Neural crest cell (in vitro differentiated cells): ENCODE measurements at places on chromosomes 12 and 14. TPM values are rescaled to one million over a fixed set of nuclear protein-coding genes. Genes with fewer than 3 reads are reported as not detected.

DNA sequence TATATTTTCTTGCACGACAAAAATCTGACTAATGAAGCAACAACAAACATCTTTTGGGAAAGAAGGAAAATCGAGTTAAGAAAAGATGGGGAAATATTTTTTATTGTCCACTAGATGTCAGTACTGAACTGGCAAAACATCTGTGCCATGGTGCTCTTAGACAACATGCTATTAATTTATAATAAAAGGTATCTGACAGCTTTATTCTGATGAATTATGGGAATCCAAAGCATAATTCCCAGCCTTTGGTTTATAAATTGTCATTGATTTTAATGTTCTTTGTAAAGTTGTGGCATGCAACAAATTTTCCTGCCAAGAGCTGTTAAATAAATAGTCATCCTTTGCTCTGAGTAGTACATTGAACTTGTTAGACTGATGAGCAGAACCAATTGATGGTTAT lies 231.2 kb downstream of the ETNK1 start:
- DNase-seq: no peak

- DNase-seq: no peak
Measured at GRCh38 chr12:9810671-9811070, 16.6 kb upstream of the KLRF1 start.

- no peak for DNase-seq
Measured at GRCh38 chr12:53224061-53224896, 7.7 kb downstream of the RARG start.

- DNase-seq: no peak
Measured at GRCh38 chr14:38554026-38554425, 298.1 kb upstream of the CLEC14A start.

- no peak for DNase-seq
Measured at GRCh38 chr12:67388331-67389138, 119.4 kb downstream of the CAND1 start.

DNA sequence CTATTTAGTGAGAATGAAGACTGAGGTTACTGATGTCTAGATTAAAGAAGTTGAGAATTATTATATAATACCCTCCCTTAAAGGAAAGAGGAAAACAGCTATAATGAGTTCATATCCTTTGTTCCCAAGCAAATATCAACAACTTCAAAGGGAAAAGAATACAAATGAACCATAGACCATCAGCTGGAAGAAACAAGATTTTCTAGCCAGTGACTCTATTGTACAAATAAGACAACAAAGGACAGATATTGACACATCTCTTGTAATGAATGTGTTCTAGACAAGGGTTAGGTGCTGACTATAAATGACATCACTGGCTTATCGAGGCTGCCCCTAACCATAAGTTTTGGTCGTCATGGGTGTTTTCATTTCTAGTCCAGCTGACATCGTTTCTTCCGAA lies 48.2 kb downstream of the SLC38A4 start:
- DNase-seq: no peak

DNA sequence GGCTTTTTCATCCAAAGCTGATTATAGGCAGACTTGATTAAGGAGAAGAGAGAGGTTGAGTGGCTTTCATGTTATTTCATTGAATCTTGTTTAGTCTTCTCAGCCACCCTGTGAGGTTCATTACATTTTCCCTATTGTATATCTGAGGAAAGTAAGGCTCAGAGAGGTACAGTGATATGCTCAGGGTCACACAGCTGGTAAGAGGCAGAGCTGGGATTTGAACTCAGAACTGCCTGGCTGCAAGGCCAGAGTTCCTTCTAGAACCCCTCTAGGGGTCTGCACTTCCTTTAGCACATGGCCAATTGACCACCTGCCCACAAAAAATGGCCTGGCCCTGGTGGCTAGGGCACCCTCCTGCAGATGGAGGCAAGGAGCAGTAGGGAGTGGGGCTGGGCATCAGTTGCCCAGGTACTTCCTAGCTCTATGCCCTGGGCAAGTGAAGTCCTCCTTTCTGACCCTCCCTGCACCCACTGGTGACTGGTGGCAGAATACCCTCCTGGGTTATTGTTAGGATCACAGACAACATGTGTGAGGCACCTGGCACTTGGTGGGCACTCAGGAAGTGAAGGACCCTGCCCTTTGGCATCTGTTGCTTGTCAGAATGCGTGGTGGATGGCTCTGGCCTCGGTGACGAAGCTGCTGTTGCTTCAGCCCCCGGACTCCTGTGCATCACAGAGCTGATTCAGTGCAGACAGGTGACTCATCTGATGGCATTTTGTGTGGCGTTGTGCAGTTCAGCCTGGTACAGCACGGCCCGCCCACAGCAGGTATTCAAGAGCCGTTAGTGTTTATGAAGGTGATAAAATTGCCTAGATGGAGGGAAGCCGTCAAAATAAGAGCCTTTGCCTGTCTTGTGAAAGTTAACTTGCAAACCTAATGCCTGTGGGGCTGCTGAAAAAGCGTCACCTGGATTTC lies 115.8 kb downstream of the SLC25A47 start:
- no peak for DNase-seq

GRCh38 chr12:49750027-49750995 lies 9.0 kb downstream of the TMBIM6 start:
- no peak for DNase-seq

DNA sequence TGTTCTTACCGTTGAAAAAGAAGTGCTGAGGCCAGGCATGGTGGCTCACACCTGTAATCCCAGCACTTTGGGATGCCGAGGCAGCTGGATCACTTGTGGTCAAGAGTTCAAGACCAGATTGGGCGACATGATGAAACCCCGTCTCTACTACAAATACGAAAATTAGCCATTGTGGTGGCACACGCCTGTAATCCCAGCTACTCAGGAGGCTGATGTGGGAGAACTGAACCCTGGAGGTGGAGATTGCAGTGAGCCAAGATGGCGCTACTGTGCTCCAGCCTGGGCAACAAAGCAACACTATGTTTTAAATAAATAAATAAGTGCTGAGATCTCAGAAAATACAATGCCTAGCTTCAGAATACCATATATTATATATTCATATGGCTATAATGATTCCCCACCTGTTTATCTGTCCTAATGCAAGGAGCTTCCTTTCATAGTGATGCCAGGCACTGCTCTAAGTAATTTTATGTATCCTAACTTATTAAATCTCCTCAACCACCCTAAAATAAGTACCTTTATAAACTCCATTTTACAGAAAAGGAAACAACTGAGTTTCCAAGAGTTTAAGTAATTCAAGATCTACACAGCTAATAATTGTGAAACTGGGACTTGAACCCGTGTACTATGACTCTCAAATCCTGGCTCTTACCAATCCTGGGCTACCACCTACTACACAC lies 7.3 kb downstream of the PHLDA1 start:
- DNase-seq: no peak

DNA sequence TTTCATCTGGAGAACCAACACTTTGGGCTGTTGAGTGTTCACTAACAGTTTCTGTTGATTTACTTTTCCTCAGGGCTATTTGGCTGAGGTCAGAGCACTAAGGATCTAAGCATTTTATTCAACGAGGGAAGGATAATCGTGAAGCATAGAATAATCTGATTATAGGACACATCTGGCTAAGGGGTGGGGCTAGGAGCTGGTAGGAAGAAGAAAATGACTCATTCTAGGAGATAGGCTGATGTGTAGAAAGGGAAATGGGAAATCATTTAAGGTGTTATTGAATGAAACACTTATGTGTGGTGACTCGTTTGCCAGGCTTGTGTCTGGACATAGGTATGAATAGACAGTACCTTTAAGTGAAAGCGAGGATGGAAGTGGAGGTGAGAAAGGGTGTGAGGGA lies 167.2 kb downstream of the ETNK1 start:
- DNase-seq: no peak

GRCh38 chr12:94203181-94203546 lies 54.8 kb downstream of the PLXNC1 start:
- no peak for DNase-seq

DNA sequence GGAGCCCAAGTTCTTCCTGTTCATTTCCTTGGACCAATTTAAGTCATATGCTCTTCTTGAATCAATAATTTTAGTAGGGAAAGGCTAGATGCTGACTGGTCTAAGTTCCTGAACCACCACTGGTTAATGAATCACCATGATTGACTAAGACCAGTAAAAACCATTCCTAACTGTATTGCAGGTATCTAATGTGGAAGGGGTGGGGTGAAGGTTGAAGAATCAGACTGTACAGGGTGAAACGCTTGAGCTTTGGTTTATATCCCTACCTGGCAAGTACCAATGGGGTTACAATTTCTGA lies 100.1 kb downstream of the DYRK2 start:
- DNase-seq: no peak

The ASCL1 gene
- 4.3 and 5.1 TPM in 2 replicates for total RNA-seq

The C3AR1 gene
- not detected in 2 replicates for total RNA-seq

The LIN7A gene
- total RNA-seq: 5.8 and 6.2 TPM in 2 replicates

The GPN3 gene
- 27.3 and 28.1 TPM in 2 replicates for total RNA-seq

The GOLT1B gene
- 26.3 and 30.8 TPM in 2 replicates for total RNA-seq

The ANGEL1 gene
- 37.2 and 38.8 TPM in 2 replicates for total RNA-seq

The FBLN5 gene
- total RNA-seq: 0.61 and 1.0 TPM in 2 replicates

The DCAF11 gene
- total RNA-seq: 52.5 and 53.9 TPM in 2 replicates

The TMEM229B gene
- total RNA-seq: 5.2 and 5.9 TPM in 2 replicates

The DDN gene
- total RNA-seq: 0.51 and 0.64 TPM in 2 replicates
